GOT3 (cell line): ENCODE measurements at places on chromosomes 6 and 20.

- no peak for DNase-seq
These were observed 339.8 kb downstream of the SOX4 start for GRCh38 chr6:21933351-21933750.

GRCh38 chr6:158021814-158022748, 40.4 kb downstream of the SYNJ2 start:
- DNase-seq, result no peak

- DNase-seq, result no peak
These were observed 515.5 kb upstream of the NOX3 start for GRCh38 chr6:155970876-155971708.

DNA sequence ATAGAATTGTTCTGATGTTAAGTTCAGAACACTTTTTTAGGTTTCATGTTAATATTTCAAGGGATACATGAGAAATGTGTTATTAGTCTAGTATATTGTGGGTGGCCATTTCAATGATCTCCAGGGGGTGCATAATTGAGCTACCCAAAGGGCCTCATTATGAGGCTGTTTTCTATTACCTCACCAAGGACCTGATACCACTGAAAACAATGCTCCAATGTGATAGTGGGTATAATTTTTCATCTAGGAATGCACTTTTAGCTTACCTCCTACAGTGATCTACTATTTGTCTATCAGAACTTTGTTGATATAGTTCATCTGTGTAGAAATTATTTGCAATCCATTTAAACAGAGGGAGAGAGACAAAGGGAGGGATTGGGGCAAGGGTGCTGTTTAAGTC, 106.8 kb upstream of the HS3ST5 start:
- DNase-seq, result no peak

DNA sequence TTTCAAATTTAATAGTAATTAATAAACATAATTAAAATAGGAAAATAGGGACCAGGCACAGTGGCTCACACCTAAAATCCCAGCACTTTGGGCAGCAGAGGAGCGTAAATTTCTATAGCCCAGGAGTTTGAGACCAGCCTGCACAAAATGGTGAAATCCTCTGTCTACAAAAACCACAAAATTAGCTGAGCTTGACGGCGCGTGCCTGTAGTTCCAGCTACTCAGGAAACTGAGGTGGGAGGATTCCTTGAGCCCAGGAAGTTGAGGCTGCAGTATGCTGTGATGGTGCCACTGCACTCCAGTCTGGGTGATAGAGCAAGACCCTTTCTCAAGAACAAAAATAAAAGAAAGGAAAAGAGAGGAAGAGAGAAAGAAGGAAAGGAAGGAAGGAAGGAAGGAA, 1387.0 kb upstream of the ADGRB3 start:
- no peak for DNase-seq

- no peak for DNase-seq
These were observed 114.4 kb downstream of the SLC23A2 start for GRCh38 chr20:4886771-4887527.

DNA sequence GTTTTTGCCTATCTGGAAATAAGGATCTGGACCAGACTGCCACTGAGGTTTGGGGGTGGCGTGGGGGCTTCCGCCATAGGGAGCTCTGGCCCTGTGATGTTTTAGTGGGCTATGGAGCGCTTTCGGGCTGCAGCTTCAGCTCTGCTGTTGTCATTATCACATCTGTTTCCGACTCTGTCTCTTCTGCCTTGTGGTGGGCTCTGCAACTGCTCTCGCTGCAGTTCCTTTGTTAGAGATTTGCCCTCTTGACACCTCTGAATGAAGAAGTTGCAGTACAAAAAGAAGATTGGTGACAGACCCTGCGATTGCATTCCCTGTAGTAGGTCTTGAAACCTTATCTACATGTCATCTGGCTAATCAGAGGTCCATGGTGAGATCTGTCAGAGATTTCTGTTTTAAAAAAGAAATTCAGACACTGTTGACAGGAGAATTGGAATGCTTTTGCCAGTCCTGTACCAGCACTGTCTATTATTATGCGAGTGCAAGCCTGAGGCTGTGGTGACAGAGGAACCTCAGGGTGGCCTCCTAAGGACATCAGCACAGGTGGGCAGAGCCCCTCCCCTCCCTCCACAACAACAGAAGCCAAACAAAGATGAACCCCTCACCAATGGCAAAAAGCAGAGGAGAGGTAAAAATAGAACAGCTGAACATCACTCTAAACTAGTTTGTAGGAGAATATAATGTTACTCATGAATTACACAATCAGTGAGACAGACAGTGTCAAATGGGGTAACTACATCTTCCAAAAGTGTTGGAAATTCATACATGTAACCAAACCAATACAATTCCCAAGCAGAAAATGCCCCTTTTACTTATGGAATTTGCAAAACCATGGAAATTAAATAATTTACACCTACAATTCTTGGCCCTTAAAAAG, 63.5 kb upstream of the DEFB112 start:
- no peak for DNase-seq

DNA sequence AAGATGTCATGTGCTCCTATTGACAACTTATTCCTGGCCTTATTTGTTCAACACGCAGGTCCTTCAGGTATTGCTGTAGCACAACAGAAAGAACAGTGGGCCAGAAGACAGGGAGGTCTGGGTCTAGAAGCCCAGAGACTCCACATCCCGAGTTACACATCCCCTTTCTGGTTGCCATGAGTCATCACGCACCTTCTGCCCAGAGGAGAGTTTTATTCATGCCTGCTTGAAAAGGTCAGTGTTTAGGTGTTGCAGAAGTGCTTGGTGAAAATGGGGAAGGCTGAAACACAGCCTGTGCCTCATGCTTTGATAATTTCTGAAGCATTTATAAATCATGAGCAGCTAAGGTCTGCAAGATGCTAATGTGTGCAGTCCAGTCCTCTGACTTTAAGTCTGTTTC, 256.4 kb downstream of the GMPR start:
- DNase-seq, result no peak

- DNase-seq, result no peak
These were observed 68.8 kb downstream of the ZMYND8 start for GRCh38 chr20:47287609-47288144.

GRCh38 chr6:113495521-113495920, 361.6 kb upstream of the MARCKS start:
- no peak for DNase-seq

- no peak for DNase-seq
These were observed 73.3 kb downstream of the SLC22A23 start for GRCh38 chr6:3383525-3383924.
